Stimulated activated CD4-positive, alpha-beta T cell treated with anti-CD3 and anti-CD28 coated beads, Interleukin-12 subunit alpha, Interleukin-12 subunit beta, amount 100 ng/mL, for 48 hours (primary cell): ENCODE measurements at places on chromosomes 7 and 10.

GRCh38 chr7:132519936-132520335, 56.3 kb downstream of the PLXNA4 start:
- no peak for DNase-seq

GRCh38 chr7:36165059-36165458, 12.0 kb downstream of the EEPD1 start:
- no peak for DNase-seq

DNA sequence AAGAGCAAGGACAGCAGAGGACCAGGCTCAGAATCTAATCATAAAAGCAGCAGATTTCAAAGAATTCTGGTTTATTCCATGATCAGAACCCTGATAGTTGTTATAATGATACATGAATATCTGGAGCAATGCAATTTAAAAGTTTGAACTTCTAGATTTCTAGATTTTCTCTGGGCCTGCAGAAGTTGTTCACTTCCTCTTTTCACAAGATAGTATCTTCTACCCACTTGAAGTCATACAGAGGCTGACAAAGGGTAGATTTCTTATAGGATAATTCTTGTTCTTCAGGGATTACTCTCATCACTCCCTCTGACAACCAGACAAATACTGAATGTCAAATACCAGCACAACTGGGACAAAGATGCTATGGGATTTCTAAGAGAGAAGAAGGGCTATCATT, 320.0 kb upstream of the ETV1 start:
- DNase-seq = no peak

- DNase-seq = no peak
Measured at GRCh38 chr7:148962823-148963582, 65.3 kb downstream of the PDIA4 start.

DNA sequence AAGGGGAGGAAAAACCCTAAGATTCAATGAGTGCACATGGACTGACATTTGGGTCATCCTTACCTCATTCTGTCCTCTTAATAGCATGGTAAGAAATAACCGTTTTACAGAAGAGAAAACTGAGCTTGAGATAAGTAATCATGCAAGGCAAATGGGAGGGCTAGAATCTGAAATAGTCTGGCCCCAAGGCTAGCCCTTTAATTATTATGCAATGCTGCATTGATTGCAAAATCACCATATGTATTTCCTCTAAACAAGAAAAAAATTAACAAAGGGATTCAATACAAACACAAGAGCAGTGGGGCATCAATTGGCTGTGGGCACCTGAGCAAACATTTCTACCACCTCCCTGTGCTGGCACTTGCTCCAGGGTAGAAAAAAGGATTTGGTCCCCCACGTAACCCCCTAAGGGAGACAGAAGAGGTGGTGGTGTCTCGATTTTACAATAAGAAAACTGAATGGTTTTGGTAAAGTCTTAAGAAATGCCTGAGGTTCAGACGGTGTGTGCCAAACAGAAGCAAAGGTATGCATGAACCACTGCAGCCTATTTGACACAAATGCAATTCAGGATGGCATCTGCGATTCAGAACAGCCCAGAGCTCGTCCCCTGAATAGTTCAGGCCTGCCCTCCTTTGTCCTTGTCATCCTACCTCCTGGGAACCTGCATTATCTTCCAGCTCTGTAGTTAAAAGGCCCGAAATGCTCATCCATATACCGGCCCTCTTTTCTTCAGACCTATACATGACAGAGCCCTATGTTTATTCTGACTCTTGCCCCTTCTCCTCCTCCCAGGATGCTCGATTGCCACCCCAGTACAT, 23.6 kb downstream of the PIP4K2A start:
- no peak for DNase-seq

- no peak for DNase-seq
Measured at GRCh38 chr7:64037095-64037494, 8.1 kb upstream of the ZNF727 start.

DNA sequence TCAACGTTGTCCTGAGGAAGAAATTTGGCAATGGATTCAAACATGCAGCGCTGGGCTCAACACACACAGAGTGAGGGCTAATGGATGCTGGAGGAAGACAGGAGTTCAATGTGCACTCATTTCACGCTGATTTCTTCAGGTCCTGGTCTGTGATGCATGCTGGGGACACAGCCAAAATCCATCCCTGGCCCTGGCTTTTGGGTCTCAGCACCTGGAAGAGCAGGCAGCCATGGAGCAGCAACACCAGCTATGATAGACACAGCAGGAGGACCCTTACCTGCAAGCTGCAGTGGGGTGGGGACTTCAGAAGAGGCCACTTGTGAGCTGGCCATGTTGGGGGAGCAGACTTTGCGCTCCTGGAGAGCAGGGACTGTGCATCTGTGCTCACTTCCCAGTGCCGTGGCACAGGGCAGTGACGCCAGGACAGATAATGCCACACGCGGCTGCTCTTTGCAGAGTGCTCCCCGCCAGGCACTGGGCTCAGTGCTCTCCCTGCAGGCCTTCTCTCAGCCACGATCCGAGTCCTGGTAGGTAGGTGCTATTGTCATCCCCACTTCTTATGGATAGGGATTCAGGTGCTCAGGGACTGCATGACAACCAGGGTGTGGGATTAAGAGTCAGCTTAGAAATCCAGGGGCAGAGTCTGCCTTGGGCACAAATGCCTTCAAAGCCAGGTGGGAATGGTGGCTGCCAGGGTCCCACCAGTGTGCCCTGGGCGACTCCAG, 138.8 kb upstream of the UNC5B start:
- no peak for DNase-seq

DNA sequence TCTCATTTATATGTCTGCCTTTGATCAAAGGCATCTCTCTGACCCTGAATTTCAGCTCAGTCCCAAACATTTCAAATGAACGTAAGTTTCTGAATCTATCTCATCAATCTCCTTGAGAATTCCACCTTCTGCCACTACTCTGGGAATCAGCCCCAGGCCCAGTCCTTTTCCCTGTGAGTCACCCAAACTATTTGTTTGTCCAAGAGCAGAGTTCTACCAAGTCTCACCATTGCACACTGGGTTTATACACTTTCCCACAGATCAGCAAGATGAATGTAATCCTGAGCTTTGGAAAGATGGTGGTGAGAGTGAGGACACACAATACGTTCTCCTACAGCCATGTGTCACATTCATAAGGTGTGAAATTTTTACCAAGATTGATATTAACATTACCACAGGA, 251.3 kb upstream of the VWC2 start:
- no peak for DNase-seq

GRCh38 chr7:123580406-123581161, 21.0 kb upstream of the ASB15 start:
- no peak for DNase-seq

DNA sequence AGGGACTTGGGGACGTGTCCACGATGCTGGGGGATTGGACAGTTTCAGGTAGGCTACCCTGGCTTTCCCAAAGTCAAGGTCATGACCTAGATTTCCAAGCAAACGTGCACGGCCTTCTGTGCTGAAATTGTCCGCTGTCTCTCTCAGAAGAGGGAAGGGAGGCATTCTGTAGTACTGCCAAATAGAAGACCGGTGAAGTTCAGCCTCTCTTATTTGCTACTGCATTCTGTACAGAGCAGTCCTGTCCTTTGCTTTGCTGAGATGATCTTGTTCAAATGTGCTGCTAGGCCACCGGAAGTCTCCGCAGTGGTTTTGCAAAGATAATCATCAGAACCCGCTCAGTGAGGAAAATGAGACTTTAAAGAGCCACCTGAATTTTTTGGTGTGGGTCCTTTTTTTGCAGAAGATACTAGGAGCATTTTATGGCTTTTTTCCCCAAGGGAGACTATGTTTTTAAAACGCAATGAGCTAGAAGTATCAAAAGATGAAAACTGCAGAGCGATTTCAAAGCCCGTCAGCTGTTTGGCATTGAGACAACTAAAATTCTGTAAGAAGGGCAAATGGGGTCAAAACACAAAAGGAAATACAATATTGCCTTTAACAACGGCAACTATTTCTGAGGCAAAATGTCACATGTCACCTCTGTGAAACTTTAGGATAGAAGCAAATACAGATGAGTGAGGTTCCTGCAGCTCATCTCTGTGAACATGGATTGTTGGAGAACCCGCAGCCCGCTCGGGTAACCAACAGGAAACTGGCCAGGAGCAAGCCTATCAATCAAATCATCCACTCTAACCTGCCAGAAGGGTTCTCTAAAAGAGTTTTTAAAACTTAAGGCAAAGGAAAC, 1.3 kb upstream of the NMT2 start:
- DNase-seq = no peak

- DNase-seq = no peak
Measured at GRCh38 chr7:44274623-44274975, 50.8 kb downstream of the CAMK2B start.

- no peak for DNase-seq
Measured at GRCh38 chr10:28400681-28401080, 97.8 kb upstream of the MPP7 start.

DNA sequence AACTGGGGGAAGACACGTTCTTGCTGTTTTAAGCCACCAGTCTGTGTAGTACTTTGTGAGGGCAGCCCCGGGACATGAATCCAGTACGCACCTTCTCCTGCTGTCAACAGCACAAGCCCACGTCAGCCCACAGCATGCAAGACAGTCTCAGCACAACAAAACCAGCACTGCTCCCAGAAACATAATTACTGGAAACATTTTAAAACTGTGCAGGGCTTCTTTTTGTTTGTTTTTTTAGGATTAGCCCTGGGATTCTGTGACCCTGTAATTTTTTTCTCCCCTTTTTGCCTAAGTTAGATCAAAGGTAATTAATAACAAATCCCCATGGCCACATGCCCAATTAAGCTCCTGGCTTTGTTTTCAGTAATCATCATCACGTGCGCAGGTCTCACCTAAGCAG, 87.5 kb downstream of the VOPP1 start:
- DNase-seq = no peak
